ENCODE measurements at places on chromosomes 6 and 20.

DNA sequence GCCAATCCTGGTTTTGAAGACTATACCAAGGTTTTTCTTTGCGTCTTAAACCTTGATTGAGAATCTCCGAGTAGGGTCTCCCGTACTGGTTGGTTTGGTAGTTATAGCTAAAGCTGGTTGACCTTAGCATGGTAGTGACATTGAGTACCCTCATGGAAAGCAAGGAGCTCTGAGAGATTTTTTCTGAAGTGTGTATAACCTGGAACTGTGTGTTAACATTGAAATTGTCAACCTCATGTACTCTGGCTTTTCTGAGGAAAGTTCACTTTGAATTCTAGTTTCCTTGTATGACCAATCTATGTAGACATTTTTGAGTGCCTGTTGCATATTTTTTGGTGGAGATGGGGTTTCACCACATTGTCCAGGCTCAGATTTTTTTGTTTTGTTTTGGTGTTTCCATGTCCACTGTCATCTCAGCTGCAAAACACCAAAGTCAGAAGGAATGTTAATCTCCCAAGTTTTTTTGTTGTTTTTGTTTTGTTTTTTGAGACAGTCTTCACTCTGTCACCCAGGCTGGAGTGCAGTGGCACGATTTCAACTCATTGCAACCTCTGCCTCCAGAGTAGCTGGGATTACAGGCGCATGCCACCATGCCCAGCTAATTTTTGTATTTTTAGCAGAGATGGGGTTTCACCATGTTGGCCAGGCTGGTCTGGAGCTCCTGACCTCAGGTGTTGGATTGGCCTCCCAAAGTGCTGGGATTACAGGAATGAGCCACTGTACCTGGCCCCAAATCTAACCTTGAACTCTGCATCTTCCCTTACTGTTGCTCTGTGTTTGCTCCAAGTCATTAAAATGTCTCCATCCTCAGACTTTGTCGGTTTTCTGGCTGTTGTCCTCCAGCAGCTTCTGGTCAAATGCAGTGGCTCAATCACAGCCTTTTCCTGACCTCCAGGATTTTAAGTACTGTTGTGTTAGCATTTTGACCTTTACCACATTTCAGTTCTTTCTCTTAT lies 4.3 kb downstream of the RPS12 start:
- no peak for DNase-seq

- no peak for DNase-seq
Measured at GRCh38 chr6:21003780-21004541, 469.7 kb downstream of the CDKAL1 start.

- DNase-seq = no peak
Measured at GRCh38 chr20:20939006-20939405, 167.2 kb downstream of the LINC00237 start.

DNA sequence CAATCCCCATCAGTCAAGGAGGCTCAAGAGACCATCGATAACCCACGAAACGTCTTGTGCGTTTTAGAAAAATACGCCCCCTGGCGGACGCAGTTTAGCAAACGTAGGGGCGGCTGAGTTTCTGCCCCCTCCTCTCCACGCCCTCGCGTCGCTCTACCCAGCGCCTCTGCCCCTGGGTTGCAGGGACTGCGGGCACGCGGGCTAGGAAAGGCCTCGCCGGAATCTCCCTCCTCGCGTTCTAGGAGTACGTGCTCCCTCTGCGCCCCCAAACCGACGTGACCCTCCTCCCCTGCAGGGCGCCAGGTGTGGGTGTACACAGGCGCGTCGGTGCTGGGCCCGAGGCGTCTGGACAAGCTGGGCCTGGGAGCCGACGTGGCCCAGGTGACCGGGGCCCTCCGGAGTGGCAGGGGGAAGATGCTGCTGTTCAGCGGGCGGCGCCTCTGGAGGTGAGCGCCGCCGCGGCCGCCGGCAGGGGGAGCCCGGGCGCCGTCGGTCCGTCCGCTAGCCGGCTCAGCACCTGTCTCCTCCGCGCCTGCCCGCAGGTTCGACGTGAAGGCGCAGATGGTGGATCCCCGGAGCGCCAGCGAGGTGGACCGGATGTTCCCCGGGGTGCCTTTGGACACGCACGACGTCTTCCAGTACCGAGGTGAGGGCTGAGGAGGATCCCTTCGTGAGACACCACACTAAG lies 5.3 kb downstream of the MMP9 start:
- DNase-seq = peak; percentile 57

DNA sequence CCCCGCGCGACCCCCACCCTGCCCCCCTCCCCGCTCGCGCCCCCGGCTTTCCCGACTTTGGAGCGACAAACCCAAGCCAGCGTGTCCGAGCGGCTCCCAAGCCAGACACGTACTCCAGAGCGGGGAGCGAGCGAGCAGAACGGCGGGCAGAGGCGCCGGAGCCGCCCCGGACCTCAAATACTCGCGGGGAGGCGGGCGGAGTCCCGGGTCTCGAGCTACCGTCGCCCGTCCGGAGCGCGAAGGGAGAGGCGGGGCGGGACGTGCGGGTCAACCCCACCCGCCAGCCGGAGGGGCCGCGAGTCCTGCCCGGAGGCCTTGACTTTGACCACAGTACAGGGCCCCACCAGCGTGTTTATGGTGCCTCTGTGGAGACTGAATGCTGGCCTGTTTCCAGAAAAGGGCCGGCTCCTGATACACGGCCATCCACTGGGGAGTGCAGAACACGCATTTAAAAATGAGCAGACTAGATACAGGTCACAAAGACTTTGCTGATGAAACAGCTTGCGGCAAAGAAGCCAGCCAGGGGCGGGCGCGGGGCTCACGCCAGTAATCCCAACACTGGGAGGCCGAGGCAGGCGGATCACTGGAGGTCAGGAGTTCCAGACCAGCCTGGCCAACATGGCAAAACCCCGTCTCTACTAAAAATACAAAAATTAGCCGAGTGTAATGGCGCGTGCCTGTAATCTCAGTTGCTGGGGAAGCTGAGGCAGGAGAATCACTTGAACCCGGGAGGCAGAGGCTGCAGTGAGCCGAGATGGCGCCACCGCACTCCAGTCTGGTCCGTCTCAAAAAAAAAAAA lies at the start of gene SERPINB6:
SERPINB6 (minus strand) TSS at position 148 of the 799 bp plus-strand sequence. CDS start 12,235 bp downstream, outside the sequence.
- peak; percentile 56 for DNase-seq

GRCh38 chr6:1316489-1316971 lies 4.6 kb downstream of the FOXQ1 start:
- DNase-seq = no peak

GRCh38 chr6:33958526-33959328 lies 154.9 kb upstream of the MLN start:
- DNase-seq = no peak

DNA sequence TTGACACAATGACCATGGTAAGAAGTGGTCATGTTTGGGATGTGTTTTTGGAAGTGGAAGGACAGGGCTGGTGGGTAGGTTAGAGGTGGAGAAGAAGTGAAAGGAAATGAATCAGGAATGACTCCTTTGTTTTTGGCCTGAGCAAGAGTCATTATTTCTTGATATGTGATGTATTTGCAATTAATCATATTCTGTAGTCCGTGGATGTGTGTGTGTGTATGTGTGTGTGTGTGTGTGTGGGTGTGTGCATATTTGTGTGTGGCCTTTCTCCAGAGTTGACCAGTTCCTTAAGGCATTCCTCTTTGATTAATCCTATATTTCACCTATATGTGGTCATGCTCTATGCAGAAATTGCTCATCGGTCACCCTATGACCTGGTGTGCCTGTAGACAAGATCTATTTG lies 130.7 kb downstream of the UTRN start:
- no peak for DNase-seq

DNA sequence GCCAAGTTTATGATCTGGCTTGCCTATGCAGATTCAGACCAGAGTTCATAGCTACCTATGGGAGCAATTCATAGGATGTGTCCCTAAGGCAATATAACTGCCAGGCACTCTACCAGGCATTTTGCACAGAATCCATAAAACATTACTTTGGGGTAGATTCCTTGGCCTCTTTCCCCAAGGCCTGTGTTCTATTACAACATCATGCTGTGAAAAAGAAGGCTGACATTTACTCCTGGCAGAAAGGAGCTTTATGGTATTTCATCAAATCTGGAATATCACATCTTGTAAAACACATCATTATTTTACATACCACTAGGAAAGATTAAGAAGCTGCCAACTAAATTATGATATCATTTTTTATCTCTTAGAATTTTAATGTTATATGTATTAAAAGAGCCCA lies 287.0 kb upstream of the MARCKS start:
- DNase-seq = no peak

DNA sequence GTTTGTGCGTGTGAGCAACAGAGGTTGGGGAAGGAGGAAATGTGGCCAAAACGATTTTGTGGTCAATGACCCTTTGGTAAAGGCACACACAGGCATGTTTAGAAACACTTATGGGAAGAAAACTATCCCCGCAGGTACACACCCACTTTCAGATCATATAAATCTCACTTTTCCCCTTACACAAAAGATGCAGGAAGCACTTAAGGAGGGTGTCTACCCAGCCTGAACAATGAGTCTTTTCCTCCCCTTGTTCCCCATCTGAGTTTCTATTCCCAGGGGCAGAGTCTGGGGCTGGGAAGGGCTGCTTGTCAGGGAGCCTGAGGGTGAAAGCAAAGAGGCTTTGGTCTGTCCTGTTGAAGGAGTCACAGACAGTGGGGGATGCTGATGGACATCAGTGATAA lies 193.2 kb upstream of the SALL4 start:
- DNase-seq = no peak

GRCh38 chr6:42315259-42315990 lies 97.8 kb upstream of the MRPS10 start:
- no peak for DNase-seq

DNA sequence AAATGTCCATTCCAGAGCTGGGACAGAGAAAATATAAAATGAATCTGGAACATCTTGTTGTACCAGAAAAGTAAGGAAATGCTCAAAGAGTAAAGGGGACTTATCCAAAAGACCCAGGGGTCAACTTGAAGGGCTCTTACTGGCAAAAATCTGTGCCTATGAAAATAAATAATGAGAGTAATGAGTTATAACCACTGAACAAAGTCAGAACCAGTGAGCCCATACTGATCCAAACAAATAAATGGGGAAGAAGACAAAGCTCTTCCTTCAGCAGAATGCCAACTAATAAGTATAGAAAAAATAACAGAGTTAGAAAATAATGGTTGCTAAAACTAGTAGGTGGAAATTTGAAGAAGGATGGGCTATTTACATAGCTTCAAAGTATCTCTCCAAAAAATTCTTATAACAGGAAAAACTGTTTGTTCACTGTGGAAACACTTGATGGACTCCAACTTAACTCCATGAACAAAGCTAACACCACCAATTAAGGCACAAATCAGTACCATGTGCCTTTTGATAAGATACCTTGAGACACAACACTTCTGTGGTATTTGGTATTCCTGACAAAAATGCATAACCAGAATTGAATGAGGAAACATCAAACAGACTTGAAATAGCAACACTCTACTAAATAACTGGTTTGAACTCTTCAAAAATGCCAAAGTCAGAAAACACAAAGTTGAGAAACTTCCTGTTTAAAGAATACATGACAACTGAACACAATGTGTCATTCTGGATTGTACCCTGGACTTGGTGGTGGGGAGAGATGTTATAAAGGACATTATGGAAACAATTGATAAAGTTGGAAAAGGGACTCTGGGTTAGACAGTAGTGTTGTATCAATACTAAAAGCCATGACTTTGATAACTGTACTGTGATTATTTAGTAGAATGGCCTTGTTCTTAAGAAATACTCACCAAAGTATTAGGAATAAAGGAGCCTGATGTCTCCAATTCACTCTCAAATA lies 197.5 kb downstream of the ISM1 start:
- no peak for DNase-seq

- no peak for DNase-seq
Measured at GRCh38 chr6:108745664-108746336, 102.4 kb upstream of the ARMC2 start.

GRCh38 chr6:3919130-3919628 lies 70.0 kb downstream of the FAM50B start:
- DNase-seq = no peak

DNA sequence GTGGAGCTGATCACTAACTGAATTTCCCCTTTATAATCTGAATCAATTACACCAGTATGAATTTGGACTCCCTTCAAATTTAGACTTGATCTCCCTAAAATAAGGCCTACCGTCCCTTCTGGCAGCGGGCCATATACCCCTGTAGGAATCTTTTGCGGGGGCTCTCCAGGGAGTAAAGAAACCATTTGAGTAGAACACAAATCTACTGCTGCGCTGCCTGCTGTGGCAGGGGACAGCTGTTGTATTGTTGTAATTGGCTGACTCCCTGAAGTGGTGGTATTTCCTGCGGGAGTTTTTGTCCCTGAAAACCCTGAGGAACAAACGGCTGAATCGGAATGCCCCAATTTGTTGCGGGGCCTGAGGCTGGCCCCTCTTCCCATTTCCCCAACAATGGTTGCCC lies 16.0 kb upstream of the PTCRA start:
- DNase-seq = no peak

GRCh38 chr6:112044196-112044595 lies 9.7 kb upstream of the CCN6 start:
- DNase-seq = no peak

DNA sequence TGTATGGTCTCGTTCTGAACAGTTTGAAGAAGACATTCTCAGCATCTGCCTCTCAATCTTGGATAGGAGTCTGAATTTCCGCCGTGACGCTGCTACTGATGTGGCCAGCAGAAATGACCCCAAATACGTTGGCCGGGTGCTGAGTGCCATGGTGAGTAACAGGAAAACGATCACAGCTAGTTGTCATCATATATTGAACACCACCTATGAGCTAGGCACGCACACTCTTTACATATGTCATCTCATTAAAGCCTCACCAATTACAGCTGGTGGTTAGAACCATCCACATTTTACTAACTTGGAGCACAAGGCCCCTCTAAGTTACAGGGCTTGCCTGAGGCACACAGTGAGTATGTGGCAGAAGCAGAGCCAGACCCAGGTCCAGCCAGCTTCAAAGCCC lies 17.1 kb downstream of the TGM3 start:
- DNase-seq = no peak

DNA sequence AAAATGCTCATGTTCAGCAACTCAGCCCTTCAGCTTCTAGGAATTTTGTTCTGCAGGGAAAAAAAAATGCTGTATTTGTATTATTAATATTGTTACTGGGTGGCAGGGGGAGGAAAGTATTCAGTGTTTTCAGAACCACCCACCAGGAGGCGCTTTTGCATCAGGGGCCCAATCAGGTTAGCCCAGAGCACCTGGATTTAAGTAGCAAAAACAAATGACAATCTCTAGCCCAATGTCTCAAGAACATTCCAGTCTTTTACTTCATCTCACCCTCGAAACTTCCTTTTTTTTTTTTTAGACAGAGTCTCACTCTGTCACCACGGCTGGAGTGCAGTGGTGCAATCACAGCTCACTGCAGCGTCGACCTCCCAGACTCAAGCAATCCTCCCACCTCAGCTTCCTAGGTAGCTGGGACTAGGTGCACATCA lies 635 bp upstream of the C20orf203 start:
- DNase-seq = peak; percentile 80

All from hepatic stellate cell (primary cell).